ENCODE measurements at places on chromosomes 2 and 18. TPM values are rescaled to one million over a fixed set of nuclear protein-coding genes. Genes with fewer than 3 reads are reported as not detected.

C2orf80 gene
- total RNA-seq: not detected

MAP3K19 gene
- total RNA-seq: not detected

ITGB6 gene
- total RNA-seq: not detected

DNA sequence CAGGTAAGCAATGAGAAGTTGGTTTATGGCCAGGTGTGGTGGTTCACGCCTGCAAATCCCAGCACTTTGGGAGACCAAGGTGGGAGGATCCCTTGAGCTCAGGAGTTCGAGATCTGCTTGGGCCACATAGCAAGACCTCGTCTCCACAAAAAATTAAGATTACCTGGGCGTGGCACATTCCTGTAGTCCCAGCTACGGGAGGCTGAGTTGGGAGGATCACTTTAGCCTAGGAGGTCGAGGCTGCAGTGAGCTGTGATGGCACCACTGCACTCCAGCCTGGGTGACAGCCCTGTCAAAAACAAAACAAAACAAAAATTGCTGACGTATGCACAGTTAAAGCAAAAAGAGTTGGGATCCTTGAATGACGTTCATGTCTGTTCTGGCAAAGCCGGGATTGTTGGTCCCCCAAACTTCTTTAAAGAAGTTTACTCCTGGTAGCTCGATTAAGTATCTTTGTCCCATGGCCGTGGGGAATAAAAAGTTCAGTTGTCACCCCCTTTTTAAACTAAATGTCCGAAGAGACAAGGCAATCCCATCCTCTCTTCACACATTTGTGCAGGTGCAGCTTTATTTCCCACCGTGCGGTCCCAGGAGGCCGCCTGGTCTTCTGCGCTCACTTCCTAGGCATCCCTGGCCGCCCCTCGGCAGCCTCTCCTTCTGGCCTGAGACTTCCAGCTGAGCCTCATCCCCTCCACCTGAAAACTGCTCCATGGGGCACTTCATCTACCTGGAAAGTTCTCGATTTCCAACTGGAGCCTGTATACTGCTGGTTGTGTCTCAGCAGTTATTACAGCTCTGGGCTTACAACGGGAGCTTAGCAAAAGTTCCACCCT is 762 bp upstream of the SPOPL start:
- DNase-seq: no peak

DNA sequence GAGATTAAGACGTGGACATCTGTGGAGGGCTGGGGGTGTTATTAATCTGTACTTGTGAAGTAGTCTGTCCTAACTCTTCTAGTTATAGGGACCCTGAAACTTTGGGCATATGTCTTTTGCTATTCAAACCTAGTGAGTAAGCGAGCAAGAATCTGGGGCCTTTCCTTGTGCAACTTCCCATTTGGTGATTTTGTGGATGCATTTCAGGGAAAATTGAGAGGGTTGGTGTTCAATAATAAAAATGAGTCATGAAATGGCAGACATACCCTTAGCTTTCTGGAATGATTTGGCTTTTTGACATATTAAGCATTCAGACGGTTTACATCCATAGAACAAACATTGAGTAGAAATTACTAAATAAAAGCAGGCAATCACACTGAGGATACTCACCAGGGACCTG is 17.0 kb downstream of the COL4A4 start:
- no peak for DNase-seq

- DNase-seq: no peak
Measured at GRCh38 chr2:192948316-192948715, 753.6 kb upstream of the TMEFF2 start.

GRCh38 chr18:35876243-35876642 is 96.2 kb upstream of the RMP24 start:
- no peak for DNase-seq

DNA sequence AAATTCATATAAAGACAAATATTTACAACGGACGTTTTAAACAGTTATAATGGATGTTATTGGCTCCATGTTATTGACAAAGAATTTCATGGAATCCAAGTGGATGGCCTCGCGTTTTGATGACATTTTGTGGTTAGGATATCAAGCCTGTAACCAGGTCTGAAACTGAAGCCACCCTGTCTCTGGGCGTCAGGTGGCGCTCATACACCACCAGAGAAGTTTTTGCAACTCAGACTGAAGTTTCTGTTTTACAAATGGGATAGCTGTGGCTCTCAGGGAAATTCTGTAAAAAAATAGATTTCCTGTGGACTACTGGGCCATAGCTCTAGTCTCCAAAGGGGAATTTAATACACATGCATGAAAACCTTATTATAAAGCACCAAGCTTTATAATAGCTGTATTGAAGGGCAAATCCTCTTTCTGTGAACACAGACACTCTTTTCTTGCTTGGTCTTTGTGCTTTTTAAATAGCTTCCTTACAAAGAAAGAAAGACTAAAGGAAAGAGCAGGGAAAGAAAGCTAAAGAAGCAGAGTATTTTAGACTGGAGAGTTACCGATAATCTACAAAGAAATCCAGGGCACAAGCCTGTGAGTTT is 86.7 kb downstream of the C18orf54 start:
- DNase-seq: peak; percentile 64

- DNase-seq: no peak
Measured at GRCh38 chr2:134307334-134307733, 53.5 kb downstream of the MGAT5 start.

- DNase-seq: no peak
Measured at GRCh38 chr2:8915941-8916340, 78.5 kb upstream of the KIDINS220 start.

- no peak for DNase-seq
Measured at GRCh38 chr2:168751104-168751740, 51.2 kb upstream of the NOSTRIN start.

DNA sequence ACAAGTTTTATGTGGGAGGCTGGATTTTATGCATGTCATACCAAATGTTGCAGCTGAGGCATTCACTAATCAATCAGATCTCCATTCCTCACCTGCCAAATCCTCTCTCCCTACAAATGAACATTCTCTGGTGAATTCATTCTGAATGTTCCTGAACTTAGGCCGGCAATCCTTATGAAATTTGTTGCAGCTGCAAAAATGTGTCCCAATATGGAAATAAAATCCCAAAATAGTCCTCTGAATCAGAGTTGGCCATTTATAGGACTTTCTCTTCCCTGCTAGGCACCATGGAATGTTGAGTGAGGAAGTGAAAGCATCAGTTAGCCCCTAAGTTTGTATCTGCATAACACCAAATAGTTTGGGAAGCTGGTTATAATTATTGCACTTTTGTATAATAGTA is 25.6 kb downstream of the GCA start:
- no peak for DNase-seq

- DNase-seq: no peak
Measured at GRCh38 chr2:169131587-169132512, 62.5 kb downstream of the DHRS9 start.

DNA sequence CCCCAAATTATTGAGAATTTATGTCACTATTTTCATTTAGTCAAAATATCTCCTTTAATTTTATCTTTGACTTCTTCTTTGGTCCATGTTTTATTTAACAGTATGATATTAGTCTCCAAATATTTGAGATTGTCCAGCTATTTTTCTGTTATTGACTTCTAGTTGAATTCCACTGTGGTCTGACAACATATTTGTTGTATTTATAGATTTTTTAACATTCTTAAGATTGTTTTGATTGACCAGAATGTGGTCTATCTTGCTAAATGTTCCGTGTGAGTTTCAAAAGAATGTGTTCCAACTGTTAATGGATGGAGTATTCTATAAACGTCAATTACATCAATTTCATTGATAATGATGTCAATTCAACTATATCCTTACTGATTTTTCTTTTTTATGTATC is 1452.1 kb downstream of the SUCLG1 start:
- no peak for DNase-seq

GRCh38 chr2:151381266-151381665 is 23.9 kb downstream of the TNFAIP6 start:
- no peak for DNase-seq

DNA sequence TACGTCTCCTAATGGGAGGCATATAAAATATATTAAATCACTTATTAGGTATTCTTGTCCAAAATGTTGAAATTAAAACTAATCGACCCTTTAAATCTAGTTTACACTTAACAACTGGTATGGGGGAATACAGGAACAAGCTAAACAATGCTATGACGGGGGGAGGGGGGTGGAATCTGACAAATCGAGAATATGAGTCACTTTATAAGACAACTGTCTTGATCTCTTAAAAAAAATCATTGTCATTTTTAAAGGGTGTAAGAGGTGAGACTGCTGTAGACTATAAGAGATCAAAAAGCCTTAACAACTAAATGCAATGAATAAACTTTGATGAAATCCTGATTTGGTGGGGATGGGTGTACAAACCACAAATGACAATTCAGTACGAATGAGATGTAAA is 6.0 kb downstream of the MAP3K2 start:
- DNase-seq: no peak

Measured in adrenal gland (tissue), 19 donors.